DMS79 treated with DMSO at 0.1 percent for 48 hours (cell line): ENCODE measurements at places on chromosomes 2 and 18.

GRCh38 chr18:79919089-79919488, 32.4 kb downstream of the SLC66A2 start:
- no peak for DNase-seq

DNA sequence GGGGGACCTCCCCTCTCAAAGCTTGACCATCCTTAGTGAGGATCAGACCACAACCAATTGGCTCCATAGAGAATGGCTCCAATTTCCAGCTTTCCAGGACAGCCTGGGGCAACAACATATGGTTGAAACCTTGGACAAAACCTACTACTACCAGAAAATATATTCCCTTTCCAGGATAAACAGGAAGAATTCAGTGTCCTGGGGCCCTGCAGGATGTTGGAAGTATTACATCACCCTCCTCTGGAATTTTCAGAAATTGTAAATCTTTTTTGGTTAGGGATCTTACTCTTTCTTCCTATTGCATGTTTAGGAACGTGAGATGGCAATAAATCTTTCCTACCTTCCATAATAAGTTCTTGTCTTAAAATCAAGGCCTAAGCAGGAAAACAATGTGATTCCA, 158.9 kb upstream of the MEIS1 start:
- no peak for DNase-seq

GRCh38 chr2:2706306-2706705, 375.2 kb upstream of the MYT1L start:
- no peak for DNase-seq

GRCh38 chr2:119536707-119537106, 7.5 kb upstream of the CFAP221 start:
- DNase-seq = no peak
